ENCODE measurements at places on chromosomes 3 and 15. TPM values are rescaled to one million over a fixed set of nuclear protein-coding genes. Genes with fewer than 3 reads are reported as not detected.

CPN2 gene
- total RNA-seq: not detected

- no peak for DNase-seq
- peaks cover 40% of the 10 kb centered on the region for H3K27me3 ChIP-seq
- no peaks in the 10 kb centered on the region for H3K4me1 ChIP-seq
- H3K36me3 ChIP-seq: peaks cover 1% of the 10 kb centered on the region
- no peak overlapping the region for H3K27ac ChIP-seq
Measured at GRCh38 chr15:56523521-56523920, 58.6 kb upstream of the MNS1 start.

GRCh38 chr3:71786551-71786950 lies 1.6 kb upstream of the PROK2 start:
- no peak overlapping the region for H3K4me3 ChIP-seq
- DNase-seq: no peak
- no peaks in the 10 kb centered on the region for H3K36me3 ChIP-seq
- H3K27me3 ChIP-seq: peaks cover 65% of the 10 kb centered on the region
- H3K4me1 ChIP-seq: peaks cover 13% of the 10 kb centered on the region
- no peak overlapping the region for H3K27ac ChIP-seq

DNA sequence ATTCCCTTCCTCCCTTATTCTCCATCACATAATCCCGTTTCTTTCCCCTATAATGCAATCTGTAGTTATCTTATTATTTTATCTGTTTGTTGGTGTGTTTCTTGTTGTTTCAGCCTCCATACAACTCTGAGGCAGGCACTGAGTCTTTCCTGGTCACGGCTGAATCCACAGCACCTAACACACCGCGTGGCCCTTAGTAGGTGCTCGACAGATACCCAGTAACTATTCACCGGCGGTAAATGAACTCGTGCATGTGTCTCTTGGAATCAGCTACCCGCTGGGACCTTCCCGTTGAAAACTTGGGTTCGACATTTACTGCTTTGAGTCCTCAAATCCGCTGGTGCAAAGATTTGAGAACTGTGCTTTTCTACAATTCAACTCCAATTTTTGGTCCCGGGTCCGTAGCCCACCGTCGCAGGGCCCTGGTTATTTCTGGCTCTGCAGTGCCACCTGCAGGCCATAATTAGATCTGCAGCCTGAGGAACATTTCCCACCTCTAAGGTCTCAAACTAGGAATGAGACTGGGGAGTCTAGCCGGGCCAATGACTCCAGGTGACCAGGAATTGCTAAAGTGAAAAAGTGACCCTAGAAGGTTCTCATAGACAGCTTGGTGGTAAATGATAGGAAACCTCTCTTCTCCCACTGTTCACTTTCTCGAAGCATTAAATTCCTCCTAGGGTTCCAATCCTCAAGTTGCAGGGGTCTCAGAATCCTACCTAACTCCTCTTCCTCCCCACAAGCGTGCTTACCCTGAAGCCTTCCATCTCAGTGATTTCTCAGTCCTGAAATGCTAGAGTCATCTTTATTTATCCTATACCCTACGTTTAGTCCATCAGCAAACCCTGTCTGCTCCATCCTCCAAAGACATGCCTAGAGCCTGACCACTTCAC lies 40.0 kb upstream of the TRH start:
- no peak overlapping the region for H3K27ac ChIP-seq
- no peaks in the 10 kb centered on the region for H3K4me1 ChIP-seq
- no peaks in the 10 kb centered on the region for H3K27me3 ChIP-seq
- peaks cover 3% of the 10 kb centered on the region for H3K36me3 ChIP-seq
- peak; percentile 60 for DNase-seq
- no peak overlapping the region for H3K4me3 ChIP-seq

DNA sequence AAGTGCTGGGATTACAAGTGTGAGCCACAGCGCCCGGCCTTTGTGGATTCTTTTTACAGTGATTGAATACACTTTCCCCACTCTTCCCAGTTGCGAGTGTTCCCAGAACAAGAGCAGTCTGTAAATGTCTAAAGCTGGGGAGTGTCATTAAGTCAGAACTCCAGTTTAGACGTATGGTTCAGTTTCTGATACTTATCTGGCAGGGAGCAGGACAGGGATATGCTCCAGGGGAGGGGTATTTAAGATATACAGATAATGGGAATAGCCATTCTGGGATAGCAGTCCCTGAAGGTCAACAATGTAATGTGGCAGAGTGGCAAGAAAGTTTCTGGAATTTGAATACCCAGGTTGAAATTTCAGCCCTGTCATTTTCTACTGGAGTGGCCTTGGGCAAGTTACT lies 164.1 kb downstream of the SSR3 start:
- no peak overlapping the region for H3K27ac ChIP-seq
- no peaks in the 10 kb centered on the region for H3K36me3 ChIP-seq
- DNase-seq: no peak
- H3K4me1 ChIP-seq: peaks cover 21% of the 10 kb centered on the region
- H3K4me3 ChIP-seq: no peak overlapping the region

DNA sequence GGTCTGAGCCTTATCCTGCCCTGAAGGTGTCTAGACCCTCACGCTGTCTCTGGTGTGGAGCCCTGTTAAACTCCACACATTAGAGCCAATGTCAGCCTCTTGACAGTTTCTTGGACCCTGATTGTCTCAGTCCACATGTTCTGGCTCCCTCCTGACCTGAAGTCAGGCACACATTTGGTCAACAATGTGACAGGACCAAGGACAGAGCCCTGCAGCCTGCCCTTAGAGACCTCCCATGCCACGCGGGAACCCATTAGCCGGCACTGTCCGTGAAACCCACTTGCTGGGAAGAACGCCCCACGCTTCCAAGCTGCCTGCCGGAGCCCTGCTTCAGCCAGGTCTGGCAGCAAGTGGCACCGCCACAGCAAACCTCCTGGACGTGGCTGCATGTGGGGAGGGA lies 162.7 kb upstream of the LINGO1 start:
- no peak overlapping the region for H3K4me3 ChIP-seq
- H3K36me3 ChIP-seq: no peaks in the 10 kb centered on the region
- peaks cover 4% of the 10 kb centered on the region for H3K4me1 ChIP-seq
- no peak for DNase-seq
- H3K27ac ChIP-seq: no peak overlapping the region

DNA sequence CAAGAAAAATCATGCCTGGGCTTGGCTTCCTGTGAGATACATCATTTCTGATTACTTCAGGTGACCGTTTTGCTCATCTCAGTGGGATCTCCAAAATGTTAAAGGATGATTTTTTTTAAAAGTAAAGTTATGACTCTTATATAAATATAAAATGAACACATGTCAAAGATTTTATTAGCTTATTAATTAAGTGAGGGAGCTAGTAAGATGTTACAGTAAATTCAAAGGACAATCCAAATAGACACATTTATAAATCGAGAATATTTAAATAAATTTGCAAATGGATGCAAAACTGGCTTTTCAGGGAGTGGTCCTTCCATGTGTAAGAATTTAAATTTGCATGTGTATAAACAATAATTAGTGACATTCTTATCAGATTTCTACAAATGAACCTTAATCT lies 87.0 kb downstream of the IQCH start:
- no peak overlapping the region for H3K4me3 ChIP-seq
- H3K36me3 ChIP-seq: peaks cover 10% of the 10 kb centered on the region
- H3K4me1 ChIP-seq: no peaks in the 10 kb centered on the region
- no peaks in the 10 kb centered on the region for H3K27me3 ChIP-seq
- DNase-seq: no peak
- no peak overlapping the region for H3K27ac ChIP-seq

- H3K27me3 ChIP-seq: no peaks in the 10 kb centered on the region
- H3K4me1 ChIP-seq: no peaks in the 10 kb centered on the region
- H3K27ac ChIP-seq: no peak overlapping the region
- no peak for DNase-seq
- peaks cover 56% of the 10 kb centered on the region for H3K36me3 ChIP-seq
Measured at GRCh38 chr15:71758711-71759110, 51.6 kb upstream of the NR2E3 start.

GRCh38 chr3:10377148-10377725 lies 56.3 kb upstream of the SEC13 start:
- no peaks in the 10 kb centered on the region for H3K36me3 ChIP-seq
- H3K27ac ChIP-seq: no peak overlapping the region
